ENCODE measurements at places on chromosomes 7 and 10. TPM values are rescaled to one million over a fixed set of nuclear protein-coding genes. Genes with fewer than 3 reads are reported as not detected.

LIPJ gene
- not detected for total RNA-seq

SLC39A12 gene
- total RNA-seq = not detected

PDE6C gene
- total RNA-seq = not detected

ASB10 gene
- not detected for total RNA-seq

OR2A12 gene
- not detected for total RNA-seq

MINDY4 gene
- 1.7 TPM for total RNA-seq

CNTNAP2 gene
- not detected for total RNA-seq

AOC1 gene
- total RNA-seq = not detected

PRPS1L1 gene
- total RNA-seq = not detected

ZNF775 gene
- total RNA-seq = 4.9 TPM

NAT16 gene
- total RNA-seq = not detected

CNNM1 gene
- 1.2 TPM for total RNA-seq

SEMA3D gene
- not detected for total RNA-seq

ARHGEF35 gene
- total RNA-seq = 2.8 TPM

SNX10 gene
- 51.1 TPM for total RNA-seq

TAS2R4 gene
- total RNA-seq = 0.54 TPM

YKT6 gene
- total RNA-seq = 50.9 TPM

DNA sequence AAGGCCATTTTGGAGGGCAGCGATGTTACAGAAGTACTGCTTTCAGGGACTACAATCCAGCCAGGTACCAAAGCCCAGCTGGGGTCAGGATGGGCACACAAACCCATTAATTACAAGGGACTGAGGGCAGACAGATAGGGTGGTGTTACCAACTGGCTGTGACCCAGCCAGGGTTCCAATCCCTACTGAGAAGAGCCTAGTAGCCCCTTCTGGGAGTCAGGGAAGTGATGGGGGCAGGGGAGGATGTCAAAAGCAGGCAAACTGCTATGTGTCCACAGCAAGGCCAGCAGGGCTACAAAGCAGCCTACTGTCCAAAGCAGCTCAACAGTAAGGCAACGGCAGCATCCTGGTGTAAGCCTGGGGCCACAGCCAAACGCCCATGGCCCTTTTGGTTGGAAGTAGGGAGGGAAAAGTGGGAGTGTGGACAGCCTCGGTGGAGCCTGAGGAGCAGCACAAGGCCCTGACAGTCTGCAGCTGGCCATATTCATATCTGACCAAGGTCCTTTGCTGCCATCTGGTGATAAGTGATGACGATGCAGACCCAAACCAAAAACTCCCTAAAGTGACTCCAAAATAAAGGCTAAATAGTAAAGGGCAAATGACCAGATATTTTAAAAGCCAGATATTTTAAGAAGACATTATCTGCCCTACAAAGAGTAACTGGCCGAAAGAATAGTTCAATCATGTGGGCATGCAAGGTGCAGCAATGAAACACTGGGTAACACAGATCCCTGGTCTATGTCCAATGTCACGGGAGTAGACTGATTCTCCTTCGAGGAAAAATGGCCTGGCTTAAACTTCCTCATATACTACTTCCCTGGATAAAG lies 56.9 kb downstream of the XPNPEP1 start:
- DNase-seq = no peak

- no peak for DNase-seq
These were observed 8.6 kb upstream of the TARP start for GRCh38 chr7:38282081-38282480.

DNA sequence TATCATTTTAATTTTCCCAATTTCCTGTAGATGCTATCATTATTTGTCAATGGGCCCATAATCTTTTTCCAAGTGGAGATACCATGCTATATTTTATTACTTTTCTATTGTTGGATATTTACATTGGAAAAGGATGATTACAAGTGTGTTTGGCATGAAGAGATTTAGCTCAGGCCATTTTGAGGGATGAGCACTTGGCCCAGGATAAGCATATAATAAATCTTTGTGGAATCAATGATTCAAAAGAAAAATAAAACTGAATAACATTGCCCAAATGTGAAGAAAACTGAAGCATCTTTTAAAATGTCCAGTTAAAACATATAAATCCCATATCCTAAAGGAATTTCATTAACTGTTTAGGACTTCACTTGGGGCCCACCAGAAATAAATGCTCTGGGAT lies 260.9 kb upstream of the BMPER start:
- no peak for DNase-seq

GRCh38 chr7:155787171-155787851 lies 25.0 kb downstream of the SHH start:
- DNase-seq = no peak

DNA sequence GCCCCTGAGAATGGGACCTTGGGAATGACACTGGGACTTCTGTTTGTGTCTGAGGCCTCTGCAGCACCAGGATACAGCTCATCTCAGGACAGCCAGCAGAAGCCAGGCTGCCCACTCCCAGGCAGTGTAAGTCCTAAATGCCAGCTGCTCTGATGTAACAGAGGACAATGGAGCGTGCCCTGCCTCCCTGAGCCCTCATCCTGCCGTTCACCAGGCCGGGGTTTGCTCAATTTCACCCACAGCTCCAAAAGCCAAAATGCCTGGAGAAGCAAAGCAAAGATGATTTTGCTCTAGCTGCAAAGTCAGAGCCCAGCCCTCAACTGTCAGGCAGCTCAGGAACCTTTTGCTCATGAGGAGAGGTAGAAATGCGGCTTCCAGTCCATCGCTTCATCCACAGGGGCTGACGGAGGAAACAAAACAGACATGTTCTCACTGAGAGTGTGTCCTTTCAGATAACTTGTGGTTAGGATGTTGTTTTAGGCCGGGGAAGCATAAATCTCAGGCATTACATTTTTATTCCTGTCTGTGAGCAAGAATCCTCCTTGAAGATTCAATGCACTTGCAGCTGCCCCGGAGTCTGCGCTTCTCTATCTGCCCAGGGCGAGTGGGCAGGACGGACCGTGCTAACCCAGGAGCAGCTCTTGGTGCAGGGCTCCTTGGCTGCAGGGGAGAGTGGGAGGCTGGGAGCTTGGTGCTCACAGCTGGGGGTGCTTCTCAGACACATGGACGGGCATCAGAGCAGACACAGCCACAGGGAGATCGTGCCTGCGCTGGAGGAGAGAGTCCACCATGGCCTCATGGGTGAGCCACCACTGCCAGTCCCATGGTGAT lies 83.2 kb upstream of the CHST15 start:
- no peak for DNase-seq

GRCh38 chr7:91050677-91051076 lies 213.6 kb upstream of the FZD1 start:
- DNase-seq = no peak

- no peak for DNase-seq
These were observed 19.7 kb upstream of the LFNG start for GRCh38 chr7:2499719-2500430.

- DNase-seq = peak; percentile 82
These were observed 28.7 kb upstream of the PDCD4 start for GRCh38 chr10:110843031-110843430.

DNA sequence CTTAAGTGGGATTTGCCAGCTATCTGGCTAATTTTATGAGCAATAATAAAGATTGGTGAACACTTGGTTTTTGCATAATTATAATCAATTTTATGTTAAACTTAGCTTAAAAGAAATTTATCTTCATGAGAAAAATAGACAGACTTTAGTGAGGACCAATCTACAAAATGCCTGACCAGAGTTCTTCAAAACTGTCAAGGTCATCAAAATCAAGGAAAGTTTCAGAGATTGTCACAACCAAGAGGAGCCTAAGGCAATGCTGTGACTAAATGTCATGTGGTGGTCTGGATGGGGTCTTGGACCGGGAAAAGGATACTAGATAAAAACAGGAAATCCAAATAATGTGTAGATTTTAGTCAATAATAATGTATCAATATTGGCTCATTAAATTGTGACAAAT lies 17.7 kb upstream of the FAM170B start:
- no peak for DNase-seq

- DNase-seq = no peak
These were observed 15.7 kb downstream of the LRRTM3 start for GRCh38 chr10:66941491-66941890.

- DNase-seq = no peak
These were observed 816.7 kb downstream of the MAGI2 start for GRCh38 chr7:78636727-78637126.

DNA sequence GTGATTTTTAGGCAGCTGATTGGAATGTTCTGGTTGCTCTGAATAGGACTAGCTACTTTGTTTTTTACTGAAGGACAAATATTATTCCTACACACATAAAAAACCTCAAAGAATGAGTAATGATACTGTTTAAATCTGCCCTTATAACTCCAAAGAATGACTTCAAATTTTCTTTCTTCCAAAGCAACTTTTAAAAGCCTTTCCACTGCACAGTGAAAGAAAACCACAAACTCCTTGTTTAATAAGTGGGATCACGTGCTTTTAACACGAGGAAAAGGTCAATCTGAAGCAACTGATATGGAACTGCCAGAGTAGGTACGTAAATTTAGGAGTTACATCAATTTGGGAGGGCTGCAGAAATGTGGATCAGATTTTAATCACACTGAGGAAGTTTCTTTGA lies 8.0 kb upstream of the PRKCQ start:
- DNase-seq = no peak

- no peak for DNase-seq
These were observed 10.8 kb downstream of the TFAM start for GRCh38 chr10:58396057-58396456.

DNA sequence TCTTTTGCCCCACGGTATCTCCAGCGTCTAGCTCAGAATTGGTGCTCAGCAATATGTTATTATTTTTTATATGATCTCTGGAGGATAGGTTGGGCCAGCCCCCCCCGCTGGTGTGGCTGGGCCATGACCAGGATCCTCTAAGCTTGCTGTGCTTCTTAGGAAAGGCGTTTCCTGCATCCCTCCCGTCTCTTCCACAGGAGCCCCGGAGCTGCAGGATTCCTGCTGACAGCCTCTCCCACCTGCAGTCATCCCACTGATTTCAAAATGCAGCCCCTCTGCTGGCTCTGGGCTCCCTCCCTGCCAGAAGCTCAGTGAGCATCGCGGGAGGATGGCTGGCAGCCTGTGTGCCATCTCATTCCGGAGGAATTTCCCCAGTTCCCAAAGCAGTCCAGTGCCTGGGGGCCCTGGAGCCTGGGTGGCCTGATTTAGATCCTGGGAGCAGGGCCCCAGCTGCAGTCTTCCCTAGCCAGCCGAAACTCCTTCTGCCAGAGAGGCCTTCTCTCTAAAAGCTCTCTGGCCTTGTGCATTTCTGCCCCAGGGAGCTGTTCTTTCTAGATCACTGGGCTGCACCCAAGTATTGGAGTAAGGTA lies 21.8 kb upstream of the GOLGA7B start:
- DNase-seq = no peak

- no peak for DNase-seq
These were observed 11.2 kb upstream of the EPHA1 start for GRCh38 chr7:143419880-143420279.

DNA sequence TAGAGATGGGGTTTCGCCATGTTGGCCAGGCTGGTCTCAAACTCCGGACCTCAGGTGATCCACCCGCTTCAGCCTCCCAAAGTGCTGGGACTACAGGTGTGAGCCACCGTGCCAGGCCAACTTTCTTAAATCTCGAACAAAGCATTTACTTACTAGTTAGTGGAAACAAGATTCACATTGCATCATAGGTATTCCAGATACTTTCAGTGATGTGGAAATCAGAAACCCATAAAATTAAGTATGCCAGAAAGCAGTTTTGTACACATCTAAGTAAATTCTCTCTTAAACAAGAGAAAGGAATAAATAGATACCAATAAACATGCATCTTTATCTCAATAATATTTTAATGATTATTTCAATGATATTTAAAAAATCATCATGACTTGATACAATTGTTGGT lies 75.5 kb downstream of the DGKI start:
- no peak for DNase-seq

GRCh38 chr7:43533801-43534479 lies 49.0 kb upstream of the STK17A start:
- no peak for DNase-seq

GRCh38 chr10:79148452-79149344 lies 79.9 kb downstream of the ZMIZ1 start:
- no peak for DNase-seq

DNA sequence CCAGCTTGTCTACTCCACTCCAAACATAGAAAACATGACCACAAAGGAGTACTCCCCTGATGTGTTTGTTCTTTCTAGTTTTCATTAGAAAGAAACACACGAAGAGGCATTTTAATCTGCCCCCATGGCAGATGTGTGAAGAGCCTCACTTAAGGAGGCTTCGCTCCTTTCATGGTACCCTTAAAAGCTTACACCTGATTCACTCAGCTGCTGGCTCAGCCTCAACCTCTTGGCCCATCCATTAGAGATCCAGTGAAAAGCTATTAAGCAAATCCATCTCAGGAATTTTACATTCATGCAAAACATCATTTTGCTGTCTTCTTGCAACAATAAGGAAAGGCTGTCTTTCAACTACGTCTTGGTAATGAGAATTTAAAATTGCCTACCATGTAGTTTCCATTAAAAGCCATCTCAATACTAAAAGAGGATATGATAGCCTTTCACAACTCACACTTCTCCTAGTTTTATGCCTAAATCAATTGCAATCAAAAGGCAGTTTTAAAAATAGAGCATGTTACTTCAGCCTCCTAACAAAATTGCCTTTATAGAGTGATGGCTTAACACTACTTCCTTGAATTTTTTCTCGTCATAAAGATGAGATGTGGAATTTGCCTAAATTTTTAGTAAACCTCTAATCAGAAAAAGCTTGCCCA lies 22.7 kb downstream of the MACC1 start:
- DNase-seq = no peak

DNA sequence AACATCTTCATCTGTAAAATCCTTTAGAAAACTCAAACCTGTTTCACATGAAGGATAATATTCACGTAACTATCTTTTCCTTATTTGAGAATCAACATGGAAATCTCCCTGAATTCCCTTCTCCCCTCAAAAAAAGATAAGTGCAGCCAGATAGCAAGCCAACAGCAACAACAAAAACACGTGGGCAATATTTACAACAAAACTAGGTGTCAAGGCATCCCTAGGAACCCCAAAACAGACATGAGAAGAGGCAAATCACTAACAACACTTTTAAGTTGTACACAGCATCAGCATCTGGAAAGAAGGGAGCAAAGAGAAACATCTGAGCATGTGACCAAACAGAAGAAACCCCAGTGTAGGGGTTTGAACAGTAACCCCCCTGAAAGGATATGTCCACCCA lies 12.2 kb downstream of the ARHGAP21 start:
- DNase-seq = no peak

- no peak for DNase-seq
These were observed 25.4 kb downstream of the FAM20C start for GRCh38 chr7:217781-218180.

GRCh38 chr10:96685306-96685705 lies 35.0 kb downstream of the PIK3AP1 start:
- no peak for DNase-seq

DNA sequence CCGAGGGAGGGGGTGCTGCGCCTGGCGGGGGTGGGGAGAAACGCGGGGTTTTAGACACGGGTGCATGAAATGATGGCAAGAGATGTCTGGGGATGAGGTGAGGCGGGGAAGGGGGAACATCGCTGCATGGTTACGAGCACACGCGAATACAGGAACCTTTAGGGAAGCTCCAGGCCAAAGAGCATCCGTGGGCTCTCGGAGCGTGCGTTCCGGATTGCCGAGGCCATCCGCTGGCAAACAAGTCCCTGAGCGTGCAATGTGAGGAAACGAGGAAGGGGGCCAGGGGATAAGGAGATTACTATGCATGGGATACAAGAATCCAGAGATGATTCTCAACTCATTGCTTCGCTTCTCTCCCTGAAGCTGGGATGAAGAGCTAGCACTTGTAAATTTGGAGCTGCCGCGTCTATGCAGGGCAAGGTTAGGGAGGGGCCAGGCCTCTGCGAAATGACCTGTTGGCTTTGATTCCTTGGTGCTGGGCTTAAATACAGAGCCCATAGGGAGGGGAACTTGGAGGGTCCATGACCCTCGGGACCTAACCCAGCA lies 520 bp upstream of the WNT2 start:
- no peak for DNase-seq

- no peak for DNase-seq
These were observed 97.0 kb upstream of the FAM20C start for GRCh38 chr7:95180-95862.
